Hematopoietic multipotent progenitor cell treated with erythropoietin and hydrocortisone succinate and interleukin-3 and kit ligand, for 4 days (in vitro differentiated cells): ENCODE measurements at places on chromosomes 4 and X.
A peak's percentile ranks its signal among the peaks of the same experiment; 100 is the strongest.

DNA sequence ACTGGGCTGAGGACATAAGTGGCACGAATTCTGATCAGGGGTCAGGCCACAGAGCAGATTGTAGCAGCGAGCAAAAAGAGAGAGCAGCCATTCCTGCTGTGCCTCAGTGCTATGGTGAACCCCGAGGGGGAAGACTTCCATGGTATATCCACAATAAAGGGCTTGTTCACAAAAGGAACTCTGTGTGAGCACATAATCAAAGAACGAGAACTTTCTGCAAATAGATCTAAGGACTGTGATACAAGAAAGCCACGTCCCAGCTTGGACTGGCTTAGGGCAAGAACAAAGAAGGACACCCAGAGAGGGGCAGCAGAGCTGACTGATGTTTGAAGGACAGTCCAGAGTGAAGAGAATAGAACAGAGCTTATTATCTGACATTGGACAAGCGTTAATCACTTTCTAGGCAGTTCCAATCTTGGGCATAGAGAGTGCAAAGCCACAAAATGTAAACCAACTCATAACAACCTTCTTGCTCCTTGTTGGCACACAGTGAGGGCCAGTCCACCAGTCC, 24.0 kb downstream of the PPEF2 start:
- no peak for DNase-seq

DNA sequence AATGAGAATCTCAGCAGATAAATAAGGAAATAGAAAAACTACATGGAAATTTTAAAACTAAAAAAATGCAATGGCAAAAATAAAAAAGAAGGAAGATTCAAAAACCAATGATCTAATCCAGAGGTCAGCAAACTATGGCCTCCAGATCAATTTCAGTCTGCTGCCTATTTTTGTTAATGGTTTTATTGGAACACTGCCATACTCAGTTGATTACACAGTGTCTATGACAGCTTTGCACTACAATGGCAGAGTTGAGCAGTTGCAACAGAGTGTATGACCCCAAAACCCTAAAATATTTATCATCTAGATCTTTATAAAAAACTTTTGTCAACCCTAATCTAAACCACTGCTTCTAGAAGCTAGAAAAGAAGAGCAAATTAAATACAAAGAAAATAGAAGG, 170.3 kb downstream of the RAB28 start:
- DNase-seq = no peak

DNA sequence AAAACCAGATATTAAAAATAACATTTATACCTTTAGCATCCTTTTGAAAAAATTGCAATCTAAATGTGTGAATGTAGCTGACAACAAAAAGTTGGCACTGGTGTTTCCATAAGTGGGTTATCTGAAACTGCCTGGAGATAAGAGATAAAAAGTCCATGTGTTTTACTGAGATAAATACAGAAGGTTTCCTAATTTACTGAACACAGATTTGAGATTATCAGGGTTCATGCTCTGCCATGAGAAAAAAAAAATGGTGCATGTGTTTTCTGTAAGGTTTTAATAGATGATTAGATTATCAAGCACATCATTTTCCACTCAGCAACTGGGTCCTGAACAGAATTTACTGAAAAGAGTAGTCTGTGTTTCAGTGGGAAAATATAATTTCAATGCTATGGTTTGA, 326.2 kb upstream of the SLIT2 start:
- no peak for DNase-seq

- no peak for DNase-seq
Observed at GRCh38 chr4:78528327-78528726, 23.2 kb upstream of the ANXA3 start.

DNA sequence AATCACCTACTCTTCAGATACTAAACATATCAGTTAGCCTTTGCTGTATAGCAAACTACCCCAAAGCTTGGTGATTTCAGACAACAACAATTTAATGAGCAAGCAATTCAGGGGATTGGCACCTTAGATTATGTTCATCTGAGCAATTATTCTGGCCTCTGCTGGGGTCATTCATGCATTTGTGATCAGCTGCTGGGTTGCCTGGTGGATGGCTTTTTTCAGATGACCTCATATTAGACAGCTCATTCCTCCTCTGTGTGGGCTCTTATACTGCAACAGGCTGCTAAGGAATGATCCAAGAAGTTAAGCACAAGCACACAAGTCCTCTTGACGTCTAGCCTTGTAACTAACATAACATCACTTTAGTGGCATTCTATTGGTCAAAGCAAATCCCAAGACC, 153.0 kb upstream of the PPP1R2C start:
- no peak for DNase-seq

- no peak for DNase-seq
Observed at GRCh38 chrX:48834383-48834709, 1.1 kb downstream of the PCSK1N start.

GRCh38 chr4:162959046-162959445, 207.6 kb downstream of the NAF1 start:
- peak; percentile 0 for DNase-seq

DNA sequence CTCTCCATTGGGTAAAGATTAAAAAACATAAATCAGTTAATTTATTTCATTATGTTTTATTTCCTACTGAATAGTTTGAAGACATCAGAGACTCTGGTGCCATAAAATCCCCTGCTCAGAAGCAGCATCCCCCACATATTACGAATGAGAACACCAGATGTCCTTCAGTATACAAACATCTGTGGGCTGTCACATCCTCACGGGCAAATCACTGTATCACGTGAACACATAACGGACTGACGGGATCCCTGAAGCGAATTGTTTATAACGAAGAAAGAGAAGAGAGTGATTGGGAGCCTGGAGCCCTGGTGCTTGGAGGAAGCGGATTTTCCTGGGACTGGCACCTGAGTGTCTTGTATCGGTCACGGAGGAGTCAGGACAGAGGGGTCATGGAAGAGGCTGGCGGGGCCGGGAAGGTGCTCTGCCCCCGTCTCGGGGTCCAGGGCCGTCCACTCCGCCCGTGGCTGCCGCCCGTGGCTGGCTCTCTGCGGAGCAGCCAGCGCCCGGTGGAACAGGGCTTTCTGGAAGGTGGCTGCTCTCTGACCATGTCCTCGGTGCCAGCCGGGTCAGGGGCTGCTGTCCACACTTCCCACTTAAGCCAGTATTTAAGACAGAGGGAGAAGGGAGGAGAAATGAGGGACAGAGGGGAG, 452.7 kb upstream of the FAT1 start:
- no peak for DNase-seq

DNA sequence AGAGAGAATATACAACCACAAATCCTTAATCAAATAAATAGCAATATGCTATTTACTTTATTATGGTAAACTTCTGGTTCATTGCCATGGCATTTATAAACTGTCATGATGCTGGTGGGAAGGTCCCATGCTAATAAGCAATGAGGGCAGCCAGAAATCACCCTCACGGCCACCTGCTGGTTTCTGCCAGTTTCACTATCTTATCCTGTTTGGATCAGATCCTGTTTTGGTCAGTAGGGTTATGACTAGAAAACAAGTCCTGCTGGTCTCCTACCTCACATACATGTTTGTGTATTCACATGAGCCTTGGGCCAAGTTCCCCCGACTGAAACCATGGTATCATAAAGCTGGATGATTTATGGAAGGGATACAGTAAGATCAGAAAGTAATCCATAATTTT, 28.1 kb downstream of the XAGE5 start:
- no peak for DNase-seq

DNA sequence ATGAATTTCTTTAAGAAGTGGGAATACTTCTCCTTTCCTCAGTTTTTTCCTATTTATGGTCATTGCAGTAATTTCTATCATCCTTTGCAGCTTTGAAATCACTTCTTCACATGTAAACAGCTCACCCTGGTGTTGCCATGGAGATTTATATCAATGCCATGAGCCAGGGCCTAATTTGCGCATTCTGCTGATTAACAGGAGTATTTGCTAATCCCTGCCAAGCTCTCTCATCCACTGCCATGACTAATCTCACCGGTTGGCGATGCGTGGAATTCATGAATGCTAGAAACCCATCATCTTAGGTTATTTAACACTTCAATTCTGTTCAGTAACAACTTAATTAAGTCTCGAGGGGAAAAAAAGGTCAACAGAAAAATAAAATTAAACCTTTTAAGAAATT, 11.8 kb upstream of the FGF13 start:
- DNase-seq = no peak

GRCh38 chrX:98068024-98068580, 1184.4 kb downstream of the RPA4 start:
- no peak for DNase-seq

GRCh38 chr4:40573593-40574311, 55.9 kb downstream of the RBM47 start:
- DNase-seq = peak; percentile 65

DNA sequence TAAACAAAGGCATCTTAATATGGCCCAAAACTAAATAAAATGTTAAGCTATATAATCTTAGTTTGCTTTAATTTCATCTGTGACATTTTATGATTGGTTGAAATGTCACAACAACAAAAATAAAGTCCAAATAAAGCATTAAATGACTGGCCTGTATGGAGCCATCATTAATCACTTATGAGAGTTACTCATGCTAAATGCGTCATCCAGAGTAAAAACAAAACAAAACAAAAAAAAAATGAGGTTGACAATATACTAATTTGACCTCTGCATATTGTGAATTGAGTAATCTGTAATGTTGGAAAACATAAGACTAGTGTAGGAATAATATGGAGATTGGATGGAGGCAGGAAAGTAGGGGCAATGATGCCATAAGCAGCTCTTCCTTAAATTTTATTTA, 139.7 kb downstream of the MAPK10 start:
- no peak for DNase-seq

DNA sequence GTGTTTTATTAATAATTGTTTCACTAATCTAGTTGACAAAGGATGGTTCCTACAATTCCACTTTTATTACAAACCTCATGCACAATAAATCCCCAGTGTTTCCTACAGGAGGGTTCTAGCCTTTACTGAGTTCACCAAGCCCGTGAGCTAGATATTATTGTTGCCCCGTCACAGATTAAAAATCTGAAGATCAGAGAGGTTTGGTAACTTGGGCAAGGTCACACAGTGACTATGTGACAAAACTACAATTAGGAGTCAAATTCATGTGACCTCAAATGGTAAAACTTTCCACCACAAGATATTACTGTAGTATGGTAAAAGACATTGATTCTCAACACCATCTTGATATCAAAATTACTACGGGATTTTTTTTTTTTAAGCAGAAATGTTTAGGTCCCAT, 124.6 kb downstream of the BTC start:
- DNase-seq = no peak

- no peak for DNase-seq
Observed at GRCh38 chr4:154908168-154908567, 127.1 kb downstream of the RBM46 start.

GRCh38 chrX:258291-259040, 22.7 kb upstream of the PLCXD1 start:
- no peak for DNase-seq

GRCh38 chr4:55078987-55079386, 46.4 kb downstream of the KDR start:
- no peak for DNase-seq

DNA sequence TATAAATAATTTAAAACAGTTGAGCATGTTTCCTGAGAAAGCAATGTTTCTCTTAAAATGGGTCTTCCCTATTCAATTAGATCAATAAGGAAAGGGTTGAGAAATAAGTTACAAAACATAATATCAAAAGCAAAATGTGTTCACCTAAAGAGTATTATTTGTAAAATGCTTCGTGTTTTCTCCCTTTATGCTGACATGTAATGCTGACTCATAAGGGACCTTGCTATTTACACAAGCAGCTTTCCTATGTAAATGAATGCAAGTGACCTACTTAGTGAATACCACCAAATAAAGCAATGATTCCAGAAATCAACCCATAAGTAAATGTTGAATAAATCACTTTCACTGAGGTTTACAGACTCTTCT, 91.5 kb downstream of the ELOVL6 start:
- DNase-seq = no peak

GRCh38 chrX:6599230-6599860, 64.4 kb upstream of the VCX3A start:
- no peak for DNase-seq

DNA sequence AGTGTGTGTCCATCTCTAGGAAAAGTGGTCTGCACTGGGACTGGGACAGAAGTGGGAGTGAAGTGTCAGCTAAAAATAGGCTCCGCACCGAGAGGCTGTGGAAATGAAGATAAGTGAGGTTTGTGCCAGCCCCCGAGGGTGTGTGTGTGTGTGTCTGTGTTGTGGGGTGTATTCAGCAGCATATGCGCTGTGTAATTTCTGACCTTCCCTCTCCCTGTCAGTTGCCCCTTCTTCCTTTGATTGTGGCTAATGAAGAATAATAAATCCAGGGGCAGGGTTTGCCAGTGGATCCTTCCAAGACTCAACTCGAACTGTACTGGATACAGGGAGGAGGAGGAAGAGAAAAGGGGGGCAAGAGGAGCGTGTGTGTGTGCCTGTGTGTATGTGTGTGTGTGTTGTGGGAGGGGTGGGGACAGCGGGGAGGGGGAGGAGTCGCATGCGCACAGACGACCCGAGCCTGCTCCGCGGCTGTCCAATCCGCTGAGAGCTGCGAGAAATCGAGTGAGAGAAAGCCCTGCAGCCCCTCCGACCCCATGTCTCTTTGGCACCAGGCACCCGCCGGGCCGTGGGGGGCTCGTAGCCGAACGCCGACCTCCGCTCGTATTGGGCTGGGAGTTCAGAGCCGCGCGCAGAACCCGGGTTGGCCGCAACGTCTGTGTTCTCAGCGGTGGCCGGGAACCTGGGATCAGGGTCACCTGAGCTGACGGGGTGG, 916 bp upstream of the POU4F2 start:
- peak; percentile 7 for DNase-seq

- DNase-seq = no peak
Observed at GRCh38 chr4:78218260-78218659, 161.1 kb downstream of the FRAS1 start.

DNA sequence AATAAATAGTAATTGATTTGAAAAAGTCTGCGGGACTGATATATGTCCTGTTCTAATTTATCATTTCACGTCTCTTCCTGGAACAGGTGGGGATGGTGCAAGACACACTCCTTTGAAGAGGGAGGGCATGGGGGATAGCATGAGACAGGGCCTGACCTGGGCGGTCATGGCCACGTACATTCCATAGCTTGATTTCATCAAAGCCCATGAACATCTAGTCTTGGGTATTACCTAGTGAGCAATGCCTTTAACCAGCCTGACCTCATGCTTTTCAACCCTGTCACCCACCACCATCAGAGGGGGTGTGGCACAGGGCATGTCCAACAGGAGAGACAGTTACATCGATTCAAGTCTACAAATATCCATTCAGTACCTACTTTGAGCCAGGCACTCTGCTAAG, 52.3 kb upstream of the HOPX start:
- DNase-seq = no peak

- DNase-seq = no peak
Observed at GRCh38 chr4:121138039-121138825, 25.9 kb downstream of the TNIP3 start.
